ENCODE measurements at places on chromosomes 2 and 18. TPM values are rescaled to one million over a fixed set of nuclear protein-coding genes. Genes with fewer than 3 reads are reported as not detected.

GRCh38 chr18:67145586-67146292 lies 370.8 kb downstream of the DSEL start:
- H3K27ac ChIP-seq, result no peak overlapping the region
- no peaks in the 10 kb centered on the region for H3K27me3 ChIP-seq
- no peak overlapping the region for H3K4me3 ChIP-seq
- no peaks in the 10 kb centered on the region for H3K36me3 ChIP-seq

DNA sequence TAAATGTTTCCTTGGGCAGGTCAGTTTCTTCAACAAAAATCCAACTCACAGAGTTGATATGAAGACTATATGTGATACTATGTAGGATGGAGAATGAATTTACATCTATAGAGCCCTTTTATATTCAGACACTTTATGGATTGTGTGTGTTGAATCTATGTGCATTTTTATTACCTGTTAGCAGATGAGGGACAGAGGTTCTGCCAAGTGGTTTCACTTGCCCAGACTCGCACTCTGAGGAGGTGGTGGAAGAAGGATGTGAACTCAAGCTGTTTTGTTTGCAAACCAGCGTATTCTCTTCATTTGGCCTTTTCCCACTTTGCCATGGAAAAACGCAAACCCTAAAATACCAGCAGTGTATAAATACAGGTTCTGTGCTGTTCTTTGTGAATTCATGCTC lies 237.6 kb downstream of the TDRD15 start:
- H3K4me3 ChIP-seq, result no peak overlapping the region
- H3K4me1 ChIP-seq, result no peaks in the 10 kb centered on the region
- no peaks in the 10 kb centered on the region for H3K36me3 ChIP-seq
- H3K27ac ChIP-seq, result no peak overlapping the region
- no peak for DNase-seq

GRCh38 chr18:40789286-40789685 lies 1165.7 kb upstream of the PIK3C3 start:
- no peaks in the 10 kb centered on the region for H3K36me3 ChIP-seq
- H3K4me3 ChIP-seq, result no peak overlapping the region
- no peaks in the 10 kb centered on the region for H3K27me3 ChIP-seq
- DNase-seq, result no peak
- no peak overlapping the region for H3K27ac ChIP-seq

DNA sequence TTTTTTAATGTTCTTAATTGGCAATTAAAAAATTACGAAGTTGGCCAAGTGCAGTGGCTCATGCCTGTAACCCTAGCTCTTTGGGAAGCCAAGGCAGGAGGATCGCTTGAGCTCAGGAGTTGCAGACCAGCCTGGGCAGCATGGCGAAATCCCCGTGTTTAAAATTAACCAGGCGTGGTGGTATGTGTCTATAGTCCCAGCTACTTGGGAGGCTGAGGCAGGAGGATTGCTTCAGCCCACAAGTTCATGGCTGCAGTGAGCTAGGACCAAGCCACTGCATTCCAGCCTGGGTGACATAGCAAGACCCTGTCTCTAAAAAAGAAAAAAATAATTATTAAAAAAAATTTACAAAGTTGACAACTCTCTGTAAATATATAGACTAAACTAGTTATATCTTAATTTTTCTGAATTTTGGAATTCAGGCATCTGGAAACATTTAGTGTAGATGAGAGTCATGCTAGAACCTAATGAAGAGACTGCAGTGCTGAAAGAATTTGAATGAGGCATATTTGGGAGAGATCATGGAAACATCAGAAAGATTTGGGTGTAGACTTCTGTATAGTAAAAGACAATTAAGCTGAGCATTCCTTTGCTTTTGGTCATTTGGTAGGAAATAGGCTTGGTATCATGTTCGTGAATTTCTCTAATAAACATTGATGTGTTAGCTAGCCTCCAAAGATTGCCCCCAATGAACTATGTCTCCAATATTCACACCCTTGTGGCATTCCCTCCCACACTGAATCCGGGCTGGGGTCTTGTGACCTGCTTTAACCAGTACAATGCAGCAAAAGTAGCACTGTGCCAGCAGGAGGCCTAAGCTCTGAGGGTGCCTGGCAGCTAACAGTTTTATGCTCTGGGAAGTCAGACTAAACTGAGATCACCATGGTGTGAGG lies 4.2 kb upstream of the ROCK1 start:
- peak; percentile 79 for DNase-seq
- peak overlapping the region; percentile 92 for H3K27ac ChIP-seq
- H3K4me3 ChIP-seq, result no peak overlapping the region
- H3K27me3 ChIP-seq, result no peaks in the 10 kb centered on the region
- no peaks in the 10 kb centered on the region for H3K36me3 ChIP-seq

- H3K27me3 ChIP-seq, result no peaks in the 10 kb centered on the region
- H3K27ac ChIP-seq, result peak overlapping the region; percentile 91
- DNase-seq, result no peak
- H3K4me3 ChIP-seq, result no peak overlapping the region
- H3K4me1 ChIP-seq, result peaks cover 36% of the 10 kb centered on the region
These were observed 6.1 kb upstream of the DAW1 start for GRCh38 chr2:227865291-227865690.

DNA sequence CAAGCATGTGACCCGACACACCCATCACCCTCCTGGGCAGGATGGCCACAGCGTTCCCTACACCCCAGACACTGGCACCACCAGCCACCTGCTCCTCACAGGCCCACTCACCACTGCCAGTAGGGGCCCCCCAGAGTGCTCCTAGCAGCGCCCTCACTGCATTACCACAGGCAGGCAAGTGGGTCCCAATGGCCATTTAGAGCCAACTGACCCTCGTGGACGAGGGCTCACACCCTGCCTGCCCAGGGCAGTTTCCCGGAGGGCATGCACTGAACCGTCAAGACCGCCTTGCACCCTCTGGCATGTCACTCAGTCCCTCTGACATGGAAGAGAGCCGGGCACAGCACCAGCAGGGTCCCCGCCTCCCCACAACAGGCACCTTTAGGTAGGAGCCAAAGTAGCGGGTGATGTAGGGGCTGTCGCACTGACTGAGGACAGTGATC lies 7.3 kb downstream of the STK25 start:
- H3K4me3 ChIP-seq, result no peak overlapping the region
- H3K27ac ChIP-seq, result no peak overlapping the region
- DNase-seq, result peak; percentile 73
- no peaks in the 10 kb centered on the region for H3K4me1 ChIP-seq
- no peaks in the 10 kb centered on the region for H3K27me3 ChIP-seq

- DNase-seq, result no peak
- peaks cover 17% of the 10 kb centered on the region for H3K27me3 ChIP-seq
- H3K36me3 ChIP-seq, result no peaks in the 10 kb centered on the region
- H3K4me3 ChIP-seq, result no peak overlapping the region
- H3K4me1 ChIP-seq, result peaks cover 3% of the 10 kb centered on the region
These were observed 285.4 kb upstream of the MGAT5 start for GRCh38 chr2:133968446-133968845.

- H3K4me3 ChIP-seq, result no peak overlapping the region
- H3K36me3 ChIP-seq, result peaks cover 3% of the 10 kb centered on the region
- no peaks in the 10 kb centered on the region for H3K4me1 ChIP-seq
- no peak for DNase-seq
These were observed 9.1 kb upstream of the C1GALT1C1L start for GRCh38 chr2:43685357-43685756.

DNA sequence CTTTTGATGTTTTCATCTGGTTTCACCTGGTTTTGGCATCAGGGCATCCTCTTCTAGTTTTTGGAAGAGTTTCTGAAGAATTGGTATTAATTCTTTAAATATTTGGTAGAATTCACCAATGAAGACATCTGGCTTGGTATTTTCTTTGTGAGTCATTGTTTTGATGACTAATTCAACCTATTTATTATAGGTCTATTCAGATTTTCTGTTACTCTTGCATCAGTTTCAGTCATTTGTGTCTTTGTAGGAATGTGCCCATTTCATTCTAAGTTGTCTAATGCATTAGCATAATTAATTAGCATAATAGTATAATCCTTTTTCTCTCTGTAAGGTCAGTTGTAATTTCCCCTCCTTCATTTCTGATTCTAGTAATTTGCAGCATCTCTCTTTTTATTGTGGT lies 8.0 kb downstream of the GNLY start:
- peak; percentile 82 for DNase-seq
- no peaks in the 10 kb centered on the region for H3K36me3 ChIP-seq
- H3K4me1 ChIP-seq, result peaks cover 29% of the 10 kb centered on the region

DNA sequence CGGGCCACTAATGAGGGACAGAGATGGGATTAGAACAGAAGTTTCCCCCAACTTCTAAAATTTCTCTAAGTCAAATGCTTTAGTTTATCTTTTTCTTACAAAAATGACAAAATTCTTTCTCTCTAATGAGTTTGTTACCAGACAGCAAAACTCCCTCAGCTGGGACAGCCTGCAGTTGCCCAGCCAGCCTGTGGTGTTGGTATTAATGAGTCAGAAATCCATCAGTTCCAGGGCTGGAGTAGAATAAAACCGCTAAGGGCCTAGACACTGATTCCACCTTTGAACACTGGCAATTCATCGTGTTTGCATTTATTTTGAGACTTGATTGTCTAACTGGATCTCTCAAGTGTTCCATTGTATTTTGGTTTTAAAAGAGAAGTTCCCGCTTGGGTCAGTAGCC lies 38.3 kb upstream of the SMAD2 start:
- H3K27ac ChIP-seq, result no peak overlapping the region
- peaks cover 9% of the 10 kb centered on the region for H3K4me1 ChIP-seq
- peaks cover 9% of the 10 kb centered on the region for H3K27me3 ChIP-seq
- no peak for DNase-seq
- H3K4me3 ChIP-seq, result no peak overlapping the region

GRCh38 chr18:70107091-70107490 lies 98.4 kb downstream of the RTTN start:
- no peak overlapping the region for H3K4me3 ChIP-seq
- H3K27me3 ChIP-seq, result no peaks in the 10 kb centered on the region
- peaks cover 5% of the 10 kb centered on the region for H3K36me3 ChIP-seq
- no peak overlapping the region for H3K27ac ChIP-seq
- no peak for DNase-seq

GRCh38 chr2:128752691-128753263 lies 434.1 kb upstream of the HS6ST1 start:
- H3K4me3 ChIP-seq, result no peak overlapping the region
- no peak for DNase-seq
- H3K27me3 ChIP-seq, result no peaks in the 10 kb centered on the region
- H3K4me1 ChIP-seq, result no peaks in the 10 kb centered on the region
- H3K36me3 ChIP-seq, result no peaks in the 10 kb centered on the region
- no peak overlapping the region for H3K27ac ChIP-seq

DNA sequence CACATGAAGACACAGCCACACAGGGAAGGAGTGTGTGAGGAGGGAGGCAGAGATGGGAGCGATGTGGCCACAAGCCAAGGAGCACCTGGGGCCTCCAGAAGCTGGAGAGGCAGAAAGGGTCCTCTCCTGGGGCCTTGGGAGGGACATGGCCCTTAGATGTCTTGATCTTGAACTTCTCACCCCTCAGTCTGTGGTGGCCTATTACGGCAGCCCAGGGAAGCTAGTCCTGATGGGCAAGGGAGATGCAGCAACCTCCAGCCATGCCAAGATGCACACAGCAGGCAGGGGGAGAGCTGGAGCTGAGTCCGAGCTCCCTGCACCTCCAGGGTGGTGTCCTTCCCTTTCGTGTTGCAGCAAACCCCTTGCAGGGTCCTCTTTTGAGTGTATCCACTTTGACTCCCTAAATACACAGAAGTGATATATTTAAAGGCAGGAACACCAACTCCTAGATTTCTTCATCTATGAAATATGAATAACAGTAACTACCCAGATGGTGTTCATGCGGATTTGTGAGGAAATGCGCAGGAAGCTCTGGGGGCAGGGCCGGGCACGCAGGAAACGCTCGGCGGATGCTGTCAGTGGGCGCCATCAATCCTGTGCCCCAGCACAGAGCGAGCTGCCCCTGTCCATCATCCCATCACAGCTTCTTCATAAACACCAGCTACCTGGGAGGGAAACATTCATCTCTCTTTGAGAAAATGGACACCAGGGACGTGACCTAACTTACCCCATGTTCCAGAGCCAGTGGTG lies 230.4 kb upstream of the MYT1L start:
- H3K36me3 ChIP-seq, result no peaks in the 10 kb centered on the region
- DNase-seq, result no peak
- H3K4me3 ChIP-seq, result no peak overlapping the region

DNA sequence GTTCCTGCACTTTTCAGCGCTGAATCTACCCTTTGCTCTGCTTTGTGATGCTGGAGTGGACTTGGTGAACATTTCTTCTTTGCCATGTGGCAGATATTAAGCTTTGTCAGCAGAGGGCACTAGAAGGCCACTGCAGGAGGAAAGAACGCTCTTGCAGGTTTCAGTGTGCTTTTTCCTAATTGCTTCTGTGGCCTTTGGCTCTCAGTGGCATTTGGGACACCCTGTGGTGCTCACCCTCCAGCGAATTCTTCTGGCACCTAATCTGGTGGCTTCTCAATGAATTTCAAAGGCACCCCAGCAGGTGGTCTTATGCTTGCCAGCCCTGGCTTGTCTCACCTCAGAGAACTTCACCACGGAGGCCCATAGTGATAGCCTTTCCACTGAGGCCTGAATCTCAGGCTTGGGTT lies 146.7 kb downstream of the MYO3B start:
- H3K27ac ChIP-seq, result no peak overlapping the region
- no peak overlapping the region for H3K4me3 ChIP-seq
- no peak for DNase-seq
- no peaks in the 10 kb centered on the region for H3K36me3 ChIP-seq

Gene ABCG8
- not detected for total RNA-seq

Gene FRZB
- total RNA-seq, result 0.36 TPM

Gene FZD7
- total RNA-seq, result 64.8 TPM

Gene MEX3C
- 41.6 TPM for total RNA-seq

Gene C2orf80
- total RNA-seq, result not detected

Gene HJURP
- total RNA-seq, result 3.5 TPM

Gene GULP1
- 23.0 TPM for total RNA-seq

Gene CRYGD
- not detected for total RNA-seq

Gene RTP5
- not detected for total RNA-seq

Gene VIT
- 31.1 TPM for total RNA-seq

Gene CNTNAP5
- total RNA-seq, result not detected

Gene GKN2
- not detected for total RNA-seq

Gene SERPINB7
- 0.36 TPM for total RNA-seq

Data from osteoblast (primary cell).